ENCODE measurements at places on chromosomes 13 and 19.

- DNase-seq, result no peak
Observed at GRCh38 chr19:1288833-1289685, 3.4 kb downstream of the EFNA2 start.

- no peak for DNase-seq
Observed at GRCh38 chr13:50635504-50635903, 208.0 kb downstream of the DLEU7 start.

DNA sequence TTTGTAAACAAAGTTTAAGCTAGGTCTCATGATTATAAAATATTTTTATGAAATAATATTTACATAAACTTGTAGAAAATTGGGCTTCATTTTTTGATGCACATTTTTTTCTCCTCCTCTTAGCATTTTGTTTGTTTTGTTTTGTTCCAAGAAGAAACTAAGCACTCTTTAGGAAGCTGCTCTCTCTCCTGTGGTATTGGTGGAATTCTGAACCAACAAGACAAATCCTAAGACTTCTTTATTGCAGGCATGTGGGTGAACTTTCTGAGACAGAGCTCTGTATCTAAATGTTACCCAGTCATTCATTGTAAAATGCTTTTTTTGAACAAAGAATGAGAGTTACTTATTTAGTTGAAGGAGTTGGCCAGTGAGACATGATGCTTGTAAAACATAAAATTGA, 39.3 kb downstream of the LMO7 start:
- DNase-seq, result no peak

GRCh38 chr13:41944229-41944628, 16.7 kb downstream of the VWA8 start:
- no peak for DNase-seq

DNA sequence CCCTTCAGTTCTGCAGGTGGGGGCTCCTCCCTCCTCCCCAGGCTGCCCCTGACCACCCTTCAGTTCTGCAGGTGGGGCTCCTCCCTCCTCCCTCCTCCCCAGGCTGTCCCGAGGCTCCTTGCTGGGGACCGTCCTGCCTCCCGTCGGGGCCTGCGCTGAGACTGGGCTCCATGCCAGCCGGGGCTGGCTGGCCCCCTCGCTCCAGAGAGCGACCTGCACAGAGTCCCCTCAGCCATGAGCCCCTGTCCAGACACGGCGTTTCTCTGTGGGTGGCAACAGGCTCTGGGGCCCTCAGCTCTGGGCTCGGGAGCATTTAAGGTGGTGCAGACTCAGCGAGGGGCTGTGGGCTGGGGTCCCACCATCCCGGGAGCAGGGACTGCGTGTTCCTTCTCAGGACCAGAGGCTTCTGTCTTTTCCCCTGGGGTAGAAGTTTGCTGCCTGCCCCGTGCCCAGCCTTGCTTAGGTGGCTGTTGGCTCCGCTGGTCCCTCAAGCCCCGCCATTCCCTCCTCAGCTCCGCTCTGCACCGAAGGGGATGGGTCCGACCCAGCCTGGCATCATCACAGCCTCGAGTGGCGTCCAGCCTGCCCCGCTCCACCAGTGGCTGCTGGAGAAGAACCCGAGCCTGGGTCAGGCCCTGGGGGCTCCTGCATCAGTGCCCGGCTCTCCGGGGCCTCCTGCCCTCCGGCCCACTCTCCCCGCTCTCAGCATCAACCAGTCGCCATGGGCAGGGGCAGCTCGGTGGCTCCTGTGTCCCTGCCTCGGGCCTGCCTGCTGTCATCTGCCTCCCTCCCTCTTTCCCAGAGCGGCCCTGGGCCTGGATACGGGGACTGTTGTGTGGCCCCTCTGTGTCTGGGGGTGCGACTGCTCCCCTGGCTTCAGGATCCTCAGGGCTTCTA, 27.6 kb downstream of the CSNK1G2 start:
- no peak for DNase-seq

- DNase-seq, result no peak
Observed at GRCh38 chr13:110760611-110761010, 47.1 kb downstream of the ING1 start.

DNA sequence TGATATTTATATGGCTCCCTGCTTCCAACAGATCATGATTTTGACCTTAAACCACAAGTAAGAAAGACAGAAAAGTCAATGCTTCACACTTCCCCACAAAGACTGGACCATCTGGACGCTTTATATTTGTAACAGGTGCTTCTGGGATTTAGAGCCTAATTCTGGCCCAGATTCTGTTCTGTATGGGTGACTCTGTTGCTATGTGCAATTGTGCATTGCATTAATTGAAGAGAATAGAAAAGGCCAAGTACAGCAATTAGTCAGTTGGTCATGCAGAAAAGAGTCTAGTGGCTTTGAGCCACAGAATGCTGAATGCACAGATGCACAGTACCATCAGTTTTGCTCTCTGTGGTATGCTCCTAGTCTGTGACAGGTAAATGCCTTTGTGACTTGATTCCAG, 657.4 kb upstream of the ATXN8OS start:
- no peak for DNase-seq

- no peak for DNase-seq
Observed at GRCh38 chr13:74569251-74569650, 435.0 kb upstream of the KLF12 start.
